ENCODE measurements at places on chromosomes 5 and 9.
A peak's percentile ranks its signal among the peaks of the same experiment; 100 is the strongest.

GRCh38 chr5:125970631-125971307 lies 452.4 kb upstream of the GRAMD2B start:
- no peak for DNase-seq

GRCh38 chr5:138706655-138707480 lies 46.4 kb upstream of the CTNNA1 start:
- no peak for DNase-seq

- no peak for DNase-seq
Observed at GRCh38 chr5:32421075-32421474, 23.5 kb downstream of the ZFR start.

DNA sequence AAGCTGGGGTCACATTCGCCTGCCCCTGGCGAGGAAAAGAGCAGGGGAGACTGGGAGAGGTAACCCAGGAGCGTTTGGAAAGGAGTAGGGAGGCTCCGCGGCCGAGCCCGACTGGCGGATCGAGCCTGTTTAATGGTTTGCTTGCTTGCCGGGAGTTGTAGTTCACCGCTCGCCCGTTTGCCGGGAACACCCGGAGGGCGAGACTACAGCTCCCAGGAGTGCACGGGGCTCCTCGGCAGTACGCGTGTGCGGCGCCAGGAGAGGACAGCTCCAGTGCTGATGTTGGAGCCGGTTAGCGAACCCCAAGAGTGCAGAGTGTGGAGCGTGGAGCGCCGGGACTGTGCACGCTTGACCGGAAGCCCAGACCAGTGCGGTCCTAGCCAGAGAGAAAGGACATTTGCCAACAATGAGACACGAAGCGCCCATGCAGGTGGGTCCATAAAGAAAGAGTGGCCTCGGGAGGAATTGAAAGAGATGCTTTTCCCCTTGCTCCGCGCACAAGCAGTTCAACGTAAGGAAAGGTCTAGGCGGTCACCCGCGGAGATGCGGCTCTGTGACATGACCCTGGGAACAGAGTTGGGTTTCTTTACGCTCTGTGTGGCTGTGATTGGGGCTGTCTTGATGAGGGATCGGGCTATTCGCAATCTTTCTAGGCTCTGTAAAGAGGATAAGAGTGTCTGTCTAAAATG lies at the start of gene RAB3C:
Gene RAB3C (plus strand): TSS at position 273 of the 689 bp plus-strand sequence. CDS start 134 bp downstream, at position 407.
- peak; percentile 92 for DNase-seq

DNA sequence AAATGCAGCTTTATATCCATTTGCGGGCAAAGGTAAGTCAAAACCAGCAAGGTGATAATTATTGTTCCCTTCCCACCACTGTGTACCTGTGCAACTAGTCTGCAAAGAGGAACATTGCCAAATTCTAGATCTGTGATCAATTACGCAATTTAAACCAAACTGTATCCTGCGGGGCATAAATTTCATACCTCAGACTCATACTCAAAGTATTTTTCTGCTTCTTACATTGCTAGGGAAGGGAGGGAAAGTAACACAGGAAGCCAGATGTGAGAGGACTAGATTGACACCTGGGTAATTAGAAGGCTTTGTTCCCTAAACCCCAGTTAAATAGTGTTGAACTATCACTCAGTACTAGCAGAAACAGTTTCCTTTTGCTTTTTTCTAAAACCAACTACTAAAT lies 240.2 kb upstream of the ZNF608 start:
- no peak for DNase-seq

DNA sequence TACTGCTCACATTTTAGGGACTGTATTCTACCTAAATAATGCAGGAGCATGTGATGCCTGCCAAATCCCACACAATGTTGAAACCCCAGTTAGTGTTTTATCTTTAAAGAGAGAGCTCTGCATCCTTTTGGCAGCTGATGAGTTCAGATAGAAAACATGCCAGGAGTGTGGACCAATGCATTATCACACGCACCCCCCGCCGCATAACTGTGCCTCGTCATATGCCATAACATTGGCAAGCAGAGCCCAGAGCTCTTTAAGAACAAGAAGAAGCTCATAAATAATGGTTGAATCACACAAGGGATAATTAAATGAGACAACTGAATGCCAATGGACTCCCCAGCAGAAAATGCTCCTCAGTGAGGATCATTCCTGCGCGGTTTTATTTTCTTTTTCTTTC lies 52.8 kb upstream of the RORB start:
- no peak for DNase-seq

GRCh38 chr5:73663860-73664240 lies 37.9 kb downstream of the ARHGEF28 start:
- no peak for DNase-seq

- no peak for DNase-seq
Observed at GRCh38 chr5:16412556-16412955, 53.0 kb downstream of the ZNF622 start.

DNA sequence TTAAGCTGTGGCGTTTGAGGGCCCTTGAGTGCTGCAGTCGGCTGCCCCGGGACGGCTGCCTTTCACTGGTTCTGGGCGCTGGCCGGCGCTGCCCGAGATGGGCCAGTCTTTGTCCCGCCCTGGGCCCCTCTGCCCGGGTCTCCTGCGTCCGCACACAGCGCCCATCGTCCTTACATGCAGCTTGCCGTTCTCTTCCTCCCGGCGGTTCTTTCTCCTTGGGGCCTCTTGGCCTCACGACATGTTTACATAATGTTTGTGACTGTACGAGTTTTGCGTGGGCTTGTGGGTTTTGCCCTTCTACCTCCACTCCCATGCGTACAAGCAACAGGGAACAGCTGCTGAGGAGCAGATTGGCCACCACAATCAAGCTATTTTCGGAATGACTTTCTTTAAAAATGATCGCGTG lies 618 bp downstream of the TNPO1 start:
- DNase-seq, result peak; percentile 63

GRCh38 chr5:172832383-172833315 lies 1.4 kb upstream of the ERGIC1 start:
- no peak for DNase-seq

DNA sequence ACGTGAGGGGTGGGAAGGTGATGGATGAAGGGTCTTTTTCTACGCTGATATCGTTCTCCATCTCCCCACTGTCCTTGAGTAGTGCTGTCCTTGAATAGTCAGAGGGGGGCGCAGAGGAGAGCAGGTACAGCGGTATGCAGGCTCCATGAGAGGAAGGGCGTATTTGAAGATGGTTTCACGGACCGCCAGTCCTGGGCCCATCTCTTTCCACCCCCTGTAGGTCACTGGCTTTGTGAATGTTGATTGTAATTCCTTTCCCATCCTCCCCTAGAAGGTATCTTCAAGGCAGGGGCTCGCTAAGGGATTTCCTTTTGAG lies 40.8 kb upstream of the DAB2IP start:
- DNase-seq, result no peak

DNA sequence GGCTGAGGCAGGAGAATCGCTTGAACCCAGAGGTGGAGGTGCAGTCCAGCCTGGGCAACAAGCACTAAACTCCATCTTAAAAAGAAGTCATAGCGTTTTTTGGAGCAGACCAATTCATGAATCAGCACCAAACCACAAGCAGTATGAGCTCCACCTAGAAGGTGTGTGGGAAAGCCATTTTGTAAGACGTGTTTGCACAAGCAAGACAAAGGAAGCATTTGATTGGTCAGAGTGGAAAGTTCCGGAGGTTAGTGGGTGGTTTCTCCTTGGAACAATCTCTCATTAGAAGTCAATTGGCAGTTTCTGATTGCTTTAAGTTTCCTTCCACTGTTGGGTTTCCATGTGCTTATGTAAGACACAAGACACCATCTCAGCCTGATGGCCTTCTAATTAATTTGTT lies 5.0 kb downstream of the SRD5A1 start:
- no peak for DNase-seq

DNA sequence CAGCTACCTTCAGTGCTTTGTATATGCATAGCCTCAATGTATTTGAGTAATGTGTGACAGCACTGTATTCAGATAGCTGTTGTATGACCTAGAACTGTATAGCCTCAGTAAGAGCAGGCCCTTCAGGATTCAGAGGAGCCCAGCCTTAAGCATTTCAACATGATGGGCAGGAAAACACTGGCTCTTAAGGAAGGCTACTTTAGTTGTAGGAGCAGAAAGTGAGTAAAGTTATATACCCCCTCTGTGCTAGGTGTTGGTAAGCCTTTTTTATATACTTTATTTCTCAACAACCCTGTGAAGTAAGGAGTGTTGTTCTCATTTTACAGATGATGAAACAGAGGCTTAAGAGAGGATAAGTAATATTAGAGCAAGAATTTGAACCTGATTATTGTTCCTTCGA lies 1.5 kb upstream of the GPR21 start:
- no peak for DNase-seq

- DNase-seq, result no peak
Observed at GRCh38 chr9:4258320-4259090, 41.4 kb downstream of the GLIS3 start.

DNA sequence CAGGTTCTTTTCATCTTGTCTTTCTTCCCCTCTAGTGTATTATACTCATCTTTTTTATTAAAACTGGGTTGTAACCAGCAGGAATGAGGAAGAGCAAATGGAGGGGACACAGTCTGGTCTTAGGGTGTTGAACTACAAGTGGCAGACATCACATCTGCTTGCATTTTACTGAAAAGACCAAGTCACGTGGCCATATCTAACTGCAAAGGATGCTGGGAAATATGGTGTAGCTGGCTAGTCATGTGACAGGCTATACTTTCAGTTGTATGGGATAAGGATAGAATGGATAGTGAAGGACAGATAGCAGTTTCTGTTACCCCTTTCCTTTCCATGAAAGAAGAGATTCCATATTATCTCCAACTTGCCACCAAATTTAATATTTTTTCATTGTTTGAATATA lies 13.0 kb upstream of the FGD3 start:
- DNase-seq, result no peak

GRCh38 chr5:141787376-141787775 lies 90.8 kb downstream of the PCDH1 start:
- DNase-seq, result no peak

- DNase-seq, result no peak
Observed at GRCh38 chr9:82037126-82037525, 48.6 kb downstream of the SPATA31D1 start.

DNA sequence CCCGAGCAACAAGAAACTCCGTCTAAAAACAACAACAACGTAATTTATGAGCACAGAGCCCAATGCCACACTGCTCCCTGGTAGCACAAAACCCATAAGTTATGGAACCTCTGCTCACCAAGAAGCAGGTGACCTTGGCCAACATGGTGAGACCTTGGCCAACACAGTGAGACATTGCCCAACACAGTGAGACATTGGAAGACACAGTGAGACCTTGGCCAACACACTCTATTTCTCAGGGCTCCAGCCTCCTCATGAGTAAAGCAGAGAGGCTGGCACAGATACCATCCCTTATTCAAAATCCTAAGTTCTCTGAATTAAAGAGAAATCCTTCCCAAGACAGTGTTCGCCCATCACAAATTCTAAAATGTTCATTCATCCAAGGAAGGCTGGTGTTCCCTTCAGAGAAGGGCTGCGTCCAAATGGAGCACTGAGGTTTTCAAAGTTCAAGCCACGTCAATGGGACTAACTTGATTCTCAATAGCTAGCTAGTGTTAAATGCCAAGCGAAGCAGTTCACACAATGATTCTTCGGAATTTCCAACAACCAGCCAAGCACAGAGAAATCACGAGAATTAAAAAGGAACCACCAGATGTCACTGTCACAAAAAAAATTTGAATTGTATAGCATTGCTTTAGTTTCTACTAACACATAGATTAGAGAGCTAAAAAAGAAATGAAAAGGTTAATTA lies 29.5 kb downstream of the TTC39B start:
- peak; percentile 82 for DNase-seq

GRCh38 chr9:35253075-35253474 lies 91.3 kb downstream of the UNC13B start:
- no peak for DNase-seq

DNA sequence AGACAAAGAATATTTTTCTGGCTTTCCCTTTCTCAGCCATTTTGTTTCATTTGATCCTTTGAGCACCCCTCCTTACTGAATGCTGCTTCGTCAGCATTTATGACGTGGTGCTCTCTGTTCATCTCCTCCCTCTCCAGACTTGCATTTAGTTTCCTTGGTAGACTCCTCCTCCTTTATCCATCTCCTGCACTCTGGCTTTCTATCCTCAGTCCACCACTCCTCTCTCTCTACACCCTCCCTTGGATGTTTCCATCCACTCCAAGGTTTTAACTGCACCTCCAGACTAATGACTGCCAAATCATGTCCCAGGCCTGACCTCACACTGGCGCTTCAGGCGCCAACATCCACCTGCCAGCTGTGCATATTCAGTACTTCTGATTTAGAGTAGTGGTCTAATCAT lies 245.4 kb downstream of the RAB3C start:
- no peak for DNase-seq

DNA sequence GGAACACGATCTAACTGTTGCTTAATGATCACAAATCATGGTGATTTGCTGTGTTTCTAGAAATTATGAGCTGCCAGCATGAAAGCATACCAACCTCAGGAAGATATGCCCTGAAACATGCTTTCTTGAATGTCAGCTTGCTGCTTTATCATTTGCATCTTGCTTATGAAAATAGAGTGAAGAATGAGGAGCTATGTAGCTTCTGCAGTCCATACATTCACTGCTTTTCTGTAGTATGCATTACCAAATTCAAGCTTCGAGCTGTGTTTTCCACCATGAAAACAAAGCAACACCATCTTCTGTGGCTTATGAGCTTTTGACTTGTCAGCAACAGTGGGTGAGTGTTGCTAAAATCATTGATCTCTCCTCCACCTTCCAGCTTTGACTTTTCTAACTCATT lies 16.5 kb downstream of the F2RL2 start:
- no peak for DNase-seq

DNA sequence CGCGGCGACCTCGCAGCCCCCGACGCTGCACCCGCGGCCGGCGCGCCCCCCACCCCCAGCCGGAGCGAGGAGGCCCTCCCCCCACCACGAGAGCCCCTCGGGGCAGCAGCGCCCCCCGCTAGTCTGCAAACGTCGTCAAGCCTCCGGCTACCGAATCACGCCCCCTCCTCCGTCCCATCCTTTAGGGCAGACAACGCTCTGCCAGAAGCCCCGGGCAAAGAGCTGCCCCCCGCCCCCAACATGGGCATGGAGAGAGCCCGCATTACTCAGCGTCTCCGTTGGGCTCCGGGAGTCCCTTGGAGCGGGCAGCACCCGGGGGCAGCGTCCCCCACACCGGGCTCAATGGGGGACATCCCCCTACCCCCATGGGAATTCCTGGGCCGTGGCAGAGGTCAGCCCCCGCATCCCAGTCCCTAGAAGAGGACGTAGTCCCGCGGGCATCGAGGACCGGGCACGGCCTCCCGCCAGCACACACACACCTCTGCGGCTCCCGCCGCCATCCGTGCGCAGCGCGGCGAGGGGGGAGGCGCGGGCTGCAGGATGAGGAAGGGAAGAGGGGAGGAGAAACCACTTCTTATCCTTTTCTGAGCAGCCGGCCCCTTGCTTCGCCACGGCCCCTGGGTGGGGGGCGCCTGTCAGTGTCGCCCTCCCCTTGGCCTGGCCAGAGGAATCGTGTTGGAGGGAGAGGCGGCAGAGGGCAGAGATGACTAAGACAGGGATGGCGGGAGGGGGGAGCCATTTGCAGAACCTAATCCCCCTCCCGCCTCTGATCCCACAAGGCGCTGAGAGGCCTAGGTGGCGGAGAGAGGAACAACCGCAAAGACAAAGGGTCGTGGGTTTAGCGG lies 750 bp downstream of the DNM1 start:
- DNase-seq, result no peak

GRCh38 chr5:172683264-172683644 lies 42.2 kb downstream of the NEURL1B start:
- DNase-seq, result no peak

GRCh38 chr9:133102190-133103021 lies 18.6 kb downstream of the RALGDS start:
- DNase-seq, result no peak

Data from pons (tissue), 1 donor.